Activated CD4-positive, alpha-beta T cell treated with anti-CD3 and anti-CD28 coated beads for 36 hours (primary cell): ENCODE measurements at places on chromosomes 13 and 19. TPM values are rescaled to one million over a fixed set of nuclear protein-coding genes. Genes with fewer than 3 reads are reported as not detected.

GRCh38 chr13:103250071-103250470, 183.9 kb upstream of the SLC10A2 start:
- no peak for DNase-seq

DNA sequence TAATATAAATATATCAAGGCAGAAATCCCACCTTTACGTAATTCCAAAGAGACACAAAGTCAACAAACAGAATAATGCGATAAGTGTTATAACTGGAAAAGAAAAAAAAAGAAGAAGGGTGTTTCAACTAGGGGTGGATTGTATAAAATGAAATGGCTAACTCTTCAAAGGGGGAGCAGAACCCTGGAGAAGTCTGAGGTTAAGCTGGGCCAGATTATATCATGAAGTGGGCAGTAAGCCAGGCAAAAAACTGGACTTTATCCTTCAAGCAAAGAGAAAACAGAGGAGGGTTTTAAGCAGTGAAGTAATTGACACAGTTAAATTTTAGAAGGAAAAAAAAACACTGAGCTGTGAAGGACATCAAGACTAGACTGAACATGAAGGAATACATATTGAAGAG, 41.9 kb downstream of the TBC1D4 start:
- no peak for DNase-seq

DNA sequence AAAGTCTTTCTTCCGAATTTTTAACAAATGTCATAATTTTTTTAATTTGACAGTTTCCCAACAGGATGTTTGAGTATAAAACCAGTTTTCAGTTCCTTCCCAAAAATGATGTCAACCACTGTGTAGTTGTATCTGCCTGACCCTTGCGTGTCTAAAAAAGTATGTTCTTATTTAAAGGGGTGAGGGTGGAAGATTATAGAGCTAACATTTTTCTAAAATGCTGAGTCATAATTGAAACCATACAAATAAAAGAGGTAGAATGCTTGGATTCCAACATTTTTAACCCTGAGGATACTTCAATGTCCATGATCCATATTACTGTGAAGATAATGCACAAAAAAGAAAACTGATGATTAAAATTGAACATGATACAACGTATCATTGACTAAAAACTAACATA, 1388.8 kb downstream of the UQCRFS1 start:
- DNase-seq: no peak

DNA sequence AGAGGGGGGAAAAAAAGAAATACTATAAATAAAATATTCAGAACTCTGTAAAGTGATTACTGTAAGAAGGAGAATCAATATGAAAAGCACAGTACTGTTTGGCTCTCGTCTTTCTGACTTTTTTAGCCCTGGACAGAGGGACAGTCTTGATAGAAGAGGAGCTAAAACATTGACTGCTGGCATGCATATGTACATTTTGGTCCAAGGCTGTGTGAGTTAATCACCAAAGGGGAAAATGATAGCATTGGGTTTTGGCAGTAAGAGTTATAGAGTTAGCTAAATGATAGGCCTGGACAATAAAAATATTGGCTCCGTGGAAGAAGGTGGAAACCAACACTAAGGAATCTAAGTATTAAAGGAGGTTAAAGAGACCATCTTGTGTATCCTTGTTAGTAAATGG, 50.3 kb downstream of the RAP2A start:
- no peak for DNase-seq

DNA sequence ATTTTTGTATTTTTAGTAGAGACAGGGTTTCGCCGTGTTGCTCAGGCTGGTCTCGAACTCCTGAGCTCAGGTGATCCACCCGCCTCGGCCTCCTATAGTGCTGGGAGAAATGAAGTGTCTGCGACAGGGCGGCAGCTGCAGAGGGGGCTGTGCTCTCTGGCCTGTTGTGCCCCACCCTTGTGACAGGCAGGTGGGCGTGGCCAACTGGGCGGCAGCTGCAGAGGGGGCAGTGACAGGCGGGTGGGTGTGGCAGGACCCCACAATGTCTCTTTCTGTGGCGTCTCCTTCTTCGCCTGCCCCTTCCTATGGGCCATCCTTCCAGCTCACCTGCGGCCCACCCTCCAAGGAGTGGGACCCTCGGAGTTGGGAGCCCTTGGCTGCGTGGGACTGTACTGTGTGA, 11.8 kb downstream of the STK11 start:
- no peak for DNase-seq

DNA sequence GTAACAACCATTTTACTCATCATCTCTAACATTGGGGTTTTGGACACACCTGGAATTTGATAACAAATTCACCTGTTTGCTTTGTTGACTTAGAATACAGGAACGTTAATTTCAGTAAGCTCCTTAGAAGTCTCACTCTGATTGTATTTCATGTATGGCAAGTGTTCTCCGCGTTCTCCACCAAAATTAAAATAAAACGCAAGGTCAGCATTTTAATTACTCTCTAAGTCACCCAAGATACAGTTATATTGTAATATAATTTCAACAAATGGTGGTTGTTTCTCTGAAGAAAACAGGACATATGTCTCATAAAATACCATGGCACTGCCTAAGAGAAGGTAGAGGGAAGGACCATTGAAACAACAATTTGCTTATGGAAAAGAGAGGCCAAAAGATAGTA, 742.1 kb downstream of the LIG4 start:
- DNase-seq: no peak

SLAIN1 gene
- 39.8 TPM for total RNA-seq

DNA sequence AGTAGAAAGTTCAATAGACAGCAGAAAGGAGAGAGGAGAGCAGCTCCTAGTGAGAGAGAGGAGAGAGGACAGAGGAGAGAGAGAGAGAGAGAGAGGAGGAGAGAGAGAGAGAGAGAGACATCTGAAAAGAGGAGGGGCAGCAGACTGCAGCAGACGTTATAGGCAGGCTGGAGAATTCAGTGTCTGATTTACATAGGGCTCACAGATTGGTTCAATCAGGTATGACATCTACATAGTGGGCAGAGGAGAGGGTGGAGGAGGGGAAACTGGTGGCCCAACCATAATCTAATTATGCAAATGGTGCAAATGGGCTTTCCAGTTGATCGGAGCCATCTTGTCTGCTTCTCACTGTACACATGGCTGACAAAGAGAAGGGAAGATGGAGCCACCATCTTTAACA, 221.3 kb upstream of the TRPC4 start:
- DNase-seq: no peak

DNA sequence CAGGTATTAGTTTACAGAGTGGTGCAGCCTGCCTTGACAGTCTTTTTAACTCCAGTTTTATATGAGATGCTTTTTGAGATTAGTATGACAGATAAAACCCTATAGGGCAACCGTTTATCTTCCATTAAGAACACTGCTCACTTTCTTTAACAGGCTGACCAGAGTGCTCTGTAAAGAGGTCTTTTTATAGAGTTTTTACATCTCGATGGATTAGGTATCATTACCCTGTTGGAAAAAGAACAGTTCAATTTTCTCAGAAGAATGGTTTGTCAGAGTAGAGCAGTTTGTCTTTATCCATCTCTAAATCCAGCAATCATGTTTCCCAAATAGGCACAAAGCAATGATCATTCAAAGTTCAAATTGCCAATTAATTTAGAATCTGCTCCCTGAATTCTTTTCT, 395.2 kb upstream of the ARGLU1 start:
- no peak for DNase-seq

CABP5 gene
- not detected for total RNA-seq

PNMA8B gene
- total RNA-seq: 0.07 TPM

MED29 gene
- 34.6 TPM for total RNA-seq

ZNRF4 gene
- total RNA-seq: not detected

- DNase-seq: peak; percentile 97
Observed at GRCh38 chr19:1239796-1240737, 1.5 kb upstream of the ATP5F1D start.

- no peak for DNase-seq
Observed at GRCh38 chr19:34504273-34504808, 22.8 kb downstream of the WTIP start.

- DNase-seq: peak; percentile 99
Observed at GRCh38 chr13:99498171-99499161, 2.8 kb upstream of the TM9SF2 start.

MYBPC2 gene
- 0.30 TPM for total RNA-seq

- no peak for DNase-seq
Observed at GRCh38 chr19:577439-578392, 5.3 kb downstream of the BSG start.

GRCh38 chr13:40480012-40480914, 186.2 kb downstream of the FOXO1 start:
- no peak for DNase-seq
